ENCODE measurements at places on chromosomes 16 and 17.

GRCh38 chr17:18916816-18917500 lies 35.0 kb upstream of the SLC5A10 start:
- DNase-seq = no peak

GRCh38 chr17:75440738-75441448 lies 15.5 kb upstream of the TMEM94 start:
- DNase-seq = no peak

GRCh38 chr16:12455287-12455798 lies 348.3 kb downstream of the CPPED1 start:
- peak; percentile 60 for DNase-seq

DNA sequence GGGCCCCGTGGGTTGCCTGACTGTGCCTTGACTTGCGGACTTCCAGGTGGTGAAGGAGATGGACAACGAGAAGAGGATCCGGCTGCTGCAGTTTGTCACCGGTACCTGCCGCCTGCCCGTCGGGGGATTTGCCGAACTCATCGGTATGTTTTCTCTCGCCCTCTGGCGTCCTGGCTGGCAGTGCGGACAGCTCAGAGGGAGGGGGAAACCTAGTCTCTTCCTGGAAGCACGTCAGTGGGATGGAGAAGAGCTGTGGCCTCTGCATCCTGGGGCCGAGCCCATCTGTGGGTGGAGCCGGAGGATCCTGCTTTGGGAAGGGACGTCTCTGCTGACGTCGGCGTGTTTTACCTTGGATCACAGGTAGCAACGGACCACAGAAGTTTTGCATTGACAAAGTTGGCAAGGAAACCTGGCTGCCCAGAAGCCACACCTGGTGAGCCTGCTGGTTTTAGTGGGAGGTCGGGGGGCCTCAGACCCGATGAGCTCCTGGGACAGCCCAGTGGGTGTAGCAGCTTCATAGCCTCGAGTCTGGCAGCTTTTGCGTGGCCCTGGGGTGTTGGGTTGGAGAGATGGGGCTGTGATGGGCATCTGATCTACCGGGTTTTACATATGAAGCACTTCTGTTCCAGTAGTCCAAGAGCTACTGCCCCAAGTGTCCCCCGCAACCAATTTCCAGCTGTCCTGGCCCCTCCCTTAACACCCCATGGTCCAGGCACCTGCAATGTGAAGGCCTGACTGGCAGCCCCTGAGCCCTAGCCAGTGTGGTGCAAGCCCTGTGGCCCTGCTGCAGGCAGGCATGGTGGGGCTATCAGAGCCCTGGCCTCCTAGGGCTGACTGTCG lies 11.9 kb upstream of the CLEC18A start:
- DNase-seq = no peak

DNA sequence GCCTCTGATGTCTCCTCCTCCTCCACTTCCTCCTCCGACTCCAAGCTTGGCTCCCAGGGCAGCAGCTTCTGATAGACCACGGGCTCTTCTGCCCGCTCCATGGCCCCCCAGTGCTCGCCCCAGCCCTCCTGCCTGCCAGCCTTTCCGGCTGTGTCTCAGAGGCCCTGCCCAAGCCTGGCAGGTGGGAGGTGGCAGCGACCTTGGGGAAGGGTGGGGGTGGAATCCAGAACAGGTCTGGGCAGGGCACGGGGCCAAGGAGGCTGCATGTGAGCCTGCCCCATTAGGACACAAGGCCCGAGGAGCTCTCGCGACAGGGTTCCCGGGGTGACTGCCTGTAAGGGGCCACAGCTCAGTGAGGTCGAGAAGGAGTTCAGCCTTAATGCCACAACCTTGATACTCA lies at the start of gene GGT6:
GGT6 (minus strand) TSS at position 157 of the 400 bp plus-strand sequence; CDS start at position 101, 56 bp downstream.
- DNase-seq = no peak

DNA sequence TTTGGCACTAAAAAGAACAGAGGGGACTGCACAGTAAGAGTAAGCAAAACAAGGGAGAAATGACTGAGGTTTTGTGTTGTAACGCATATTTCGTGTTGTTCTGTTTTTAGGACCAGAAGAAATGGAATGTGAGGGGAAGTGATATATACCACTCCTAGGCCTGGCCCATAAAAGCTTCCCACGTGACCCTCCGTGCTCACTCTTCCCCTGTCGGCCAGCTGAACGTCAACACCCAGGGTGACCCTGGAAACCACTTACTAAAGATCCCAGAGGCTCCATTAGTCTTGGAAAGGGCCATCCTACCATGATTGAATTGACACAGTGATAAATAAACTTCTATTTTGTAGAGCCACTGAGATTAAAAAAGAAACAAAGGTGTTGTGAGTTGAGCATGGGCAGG lies 79.8 kb downstream of the HELZ start:
- DNase-seq = no peak
